CD4-positive, alpha-beta T cell treated with Interferon alpha-2 for 1 hour (primary cell): ENCODE measurements at places on chromosomes 13 and 19.

GRCh38 chr19:35528218-35529038, at the start of gene SBSN:
Gene SBSN (minus strand): TSS chr19:35528311. CDS start chr19:35528281, 30 bp downstream.
- no peak for DNase-seq

DNA sequence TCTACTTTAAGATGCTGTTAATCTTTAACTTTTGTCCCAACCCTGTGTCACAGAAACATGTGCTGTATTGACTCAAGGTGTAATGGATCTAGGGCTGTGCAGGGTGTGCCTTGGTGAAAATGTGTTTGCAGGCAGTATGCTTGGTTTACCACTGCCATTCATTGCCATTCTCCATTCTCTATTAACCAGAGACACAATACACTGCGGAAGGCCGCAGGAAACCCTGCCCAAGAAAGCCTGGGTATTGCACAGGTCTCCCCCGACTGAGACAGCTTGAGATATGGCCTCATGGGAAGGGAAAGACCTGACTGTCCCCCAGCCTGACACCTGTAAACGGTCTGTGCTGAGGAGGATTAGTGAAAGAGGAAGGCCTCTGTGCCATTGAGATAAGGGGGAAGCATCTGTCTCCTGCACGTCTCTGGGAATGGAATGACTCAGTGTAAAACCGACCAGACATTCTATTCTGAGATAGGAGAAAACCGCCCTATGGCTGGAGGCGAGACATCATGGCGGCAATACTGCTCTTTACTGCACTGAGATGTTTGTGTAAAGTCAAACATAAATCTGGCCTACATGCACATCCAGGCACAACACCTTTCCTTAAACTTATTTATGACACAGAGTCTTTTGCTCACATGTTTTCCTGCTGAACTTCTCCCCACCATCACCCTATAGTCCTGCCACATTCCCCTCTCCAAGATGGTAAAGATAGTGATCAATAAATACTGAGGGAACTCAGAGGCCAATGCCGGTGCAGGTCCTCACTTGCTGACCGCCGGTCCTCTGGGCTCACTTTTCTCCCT, 13.1 kb upstream of the ZNF888 start:
- DNase-seq: no peak

GRCh38 chr19:4754248-4754647, 30.6 kb upstream of the DPP9 start:
- no peak for DNase-seq

- DNase-seq: no peak
Observed at GRCh38 chr19:46775642-46776258, 12.6 kb downstream of the SLC1A5 start.

GRCh38 chr19:18053576-18054219, 33.0 kb downstream of the IL12RB1 start:
- no peak for DNase-seq

DNA sequence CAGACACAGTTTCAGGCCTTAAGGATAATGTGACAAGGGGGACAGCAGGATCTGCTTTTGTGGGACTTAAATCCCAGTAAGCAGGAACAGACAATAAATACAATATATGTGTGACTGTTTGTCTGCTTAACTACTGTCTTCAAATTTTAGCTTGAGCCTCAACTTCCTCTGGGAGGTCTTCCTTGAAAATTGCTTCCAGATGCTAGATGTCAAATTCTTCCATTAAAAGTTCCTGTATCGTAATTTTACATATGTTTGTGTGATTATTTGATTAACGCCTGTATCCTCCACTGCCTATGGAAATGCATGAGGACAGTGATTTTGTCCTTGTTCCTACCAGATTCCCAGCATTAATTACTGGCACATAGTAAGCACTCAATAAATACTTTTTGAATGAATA, 385.5 kb downstream of the NDFIP2 start:
- no peak for DNase-seq

DNA sequence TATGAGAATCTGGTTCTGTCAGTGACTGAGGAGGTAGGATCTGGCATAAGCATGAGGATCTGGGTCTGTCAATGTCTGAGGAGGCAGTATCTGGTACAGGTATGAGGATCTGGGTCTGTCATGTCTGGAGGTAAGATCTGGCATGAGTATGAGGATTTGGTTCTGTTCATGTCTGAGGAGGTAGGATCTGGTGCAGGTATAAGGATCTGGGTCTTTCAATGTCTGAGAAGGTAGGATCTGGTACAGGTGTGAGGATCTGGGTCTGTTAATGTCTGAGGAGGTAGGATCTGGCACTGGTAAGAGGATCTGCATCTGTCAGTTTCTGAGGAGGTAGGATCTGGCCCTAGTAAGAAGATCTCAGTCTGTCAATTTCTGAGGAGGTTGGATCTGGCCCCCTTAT, 12.4 kb upstream of the PDCD2L start:
- DNase-seq: no peak

DNA sequence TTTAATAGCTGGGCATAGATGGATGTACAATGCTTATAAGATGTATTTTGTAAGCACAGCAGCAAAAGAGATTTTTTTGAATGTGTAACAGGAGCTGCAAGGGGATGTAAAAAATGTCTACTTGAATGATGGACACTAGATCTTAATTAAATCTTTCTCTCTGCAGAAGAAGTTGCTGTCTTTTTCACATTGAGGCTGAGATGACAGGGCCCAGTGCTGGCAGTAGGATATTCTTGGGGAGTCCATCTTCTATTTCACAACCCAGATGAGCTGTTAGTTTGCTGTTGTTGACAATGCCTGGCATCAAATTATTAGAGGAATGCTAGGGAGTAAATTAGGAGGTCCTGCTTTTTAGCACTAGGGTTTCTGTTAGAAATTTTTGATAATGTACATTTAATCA, 698.7 kb downstream of the SLITRK5 start:
- no peak for DNase-seq
